Thoracic aorta (tissue), 2 donors: ENCODE measurements at places on chromosomes 4 and X. TPM values are rescaled to one million over a fixed set of nuclear protein-coding genes. Genes with fewer than 3 reads are reported as not detected.

Gene EFHC2
- not detected for total RNA-seq

Gene SPIN4
- 12.6 TPM for total RNA-seq

Gene ARMCX6
- total RNA-seq, result 3.9 TPM

Gene SLC4A4
- 1.8 TPM for total RNA-seq

Gene SLC6A8
- total RNA-seq, result 16.9 TPM

- H3K36me3 ChIP-seq, result no peaks in the 10 kb centered on the region
- H3K4me1 ChIP-seq, result no peaks in the 10 kb centered on the region
- no peak for DNase-seq
- H3K27ac ChIP-seq, result no peak overlapping the region
Measured at GRCh38 chrX:39372115-39372514, 570.9 kb downstream of the MID1IP1 start.

- no peaks in the 10 kb centered on the region for H3K36me3 ChIP-seq
- no peak overlapping the region for H3K4me3 ChIP-seq
- no peaks in the 10 kb centered on the region for H3K27me3 ChIP-seq
Measured at GRCh38 chr4:82517043-82517442, 44.7 kb downstream of the TMEM150C start.

GRCh38 chrX:50770702-50771101 is 43.3 kb downstream of the SHROOM4 start:
- H3K4me1 ChIP-seq, result no peaks in the 10 kb centered on the region
- no peak overlapping the region for H3K4me3 ChIP-seq
- no peaks in the 10 kb centered on the region for H3K36me3 ChIP-seq
- H3K27me3 ChIP-seq, result no peaks in the 10 kb centered on the region
- no peak overlapping the region for H3K27ac ChIP-seq

GRCh38 chrX:264634-265455 is 16.3 kb upstream of the PLCXD1 start:
- H3K27ac ChIP-seq, result no peak overlapping the region
- H3K27me3 ChIP-seq, result no peaks in the 10 kb centered on the region
- no peaks in the 10 kb centered on the region for H3K36me3 ChIP-seq
- no peak for DNase-seq
- no peaks in the 10 kb centered on the region for H3K4me1 ChIP-seq
- H3K4me3 ChIP-seq, result no peak overlapping the region

GRCh38 chrX:96703816-96704215 is 19.2 kb downstream of the DIAPH2 start:
- H3K4me3 ChIP-seq, result no peak overlapping the region
- no peaks in the 10 kb centered on the region for H3K36me3 ChIP-seq
- H3K27ac ChIP-seq, result peak overlapping the region; percentile 41
- H3K27me3 ChIP-seq, result no peaks in the 10 kb centered on the region
- DNase-seq, result no peak

GRCh38 chr4:89324671-89325070 is 17.1 kb upstream of the GPRIN3 start:
- H3K27ac ChIP-seq, result no peak overlapping the region
- H3K4me1 ChIP-seq, result no peaks in the 10 kb centered on the region
- no peak overlapping the region for H3K4me3 ChIP-seq
- no peaks in the 10 kb centered on the region for H3K27me3 ChIP-seq
- DNase-seq, result no peak
- no peaks in the 10 kb centered on the region for H3K36me3 ChIP-seq

GRCh38 chr4:169492436-169493163 is 119.8 kb downstream of the NEK1 start:
- H3K4me3 ChIP-seq, result no peak overlapping the region
- no peaks in the 10 kb centered on the region for H3K27me3 ChIP-seq
- no peak for DNase-seq
- H3K27ac ChIP-seq, result no peak overlapping the region

DNA sequence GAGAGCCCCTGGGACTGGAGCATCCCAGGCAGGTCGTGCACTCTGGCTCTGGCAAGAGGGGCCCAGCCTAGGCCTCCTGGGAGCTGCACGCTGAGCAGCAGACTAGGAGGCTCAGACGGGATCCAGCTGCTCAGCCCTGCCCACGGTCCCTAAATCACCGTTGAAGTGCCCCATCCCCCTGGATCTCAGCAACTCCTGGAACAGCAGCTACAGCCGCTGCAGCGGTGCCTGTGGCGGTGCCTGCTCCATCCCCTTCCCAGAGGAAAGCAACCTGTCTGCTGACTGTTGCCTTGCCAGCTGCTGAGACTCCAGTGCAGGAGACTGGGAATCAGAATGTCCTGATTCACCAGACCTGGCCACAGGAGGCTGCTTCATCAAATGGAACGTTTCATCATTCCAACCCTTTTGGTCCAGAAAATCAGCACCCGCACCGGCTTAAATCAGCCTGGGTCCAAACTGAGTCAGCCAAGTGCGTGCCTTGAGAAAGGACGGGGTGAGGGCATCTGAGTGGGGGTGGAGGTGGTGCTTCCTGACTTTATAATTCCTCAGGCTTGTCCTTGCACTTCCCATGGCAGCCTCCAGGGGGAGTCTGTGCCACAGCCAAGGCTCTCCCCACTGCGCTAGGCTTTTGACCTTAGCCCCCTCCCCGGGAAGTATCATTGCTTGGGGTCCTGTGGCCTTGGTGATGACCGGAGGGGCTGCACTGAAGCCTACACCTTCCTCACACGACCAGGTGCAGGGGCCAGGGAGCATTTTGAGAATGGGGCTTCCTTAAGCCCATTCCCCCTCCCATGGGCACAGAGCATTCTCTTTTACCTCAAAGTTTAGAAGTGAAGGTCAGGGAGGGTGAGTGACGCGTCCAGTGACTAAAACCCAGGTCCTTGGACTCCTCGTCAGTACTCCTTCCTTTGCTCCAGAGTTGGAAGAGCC is 6.5 kb downstream of the ZNF185 start:
- H3K27ac ChIP-seq, result no peak overlapping the region
- no peaks in the 10 kb centered on the region for H3K4me1 ChIP-seq
- no peaks in the 10 kb centered on the region for H3K27me3 ChIP-seq
- no peak overlapping the region for H3K4me3 ChIP-seq

DNA sequence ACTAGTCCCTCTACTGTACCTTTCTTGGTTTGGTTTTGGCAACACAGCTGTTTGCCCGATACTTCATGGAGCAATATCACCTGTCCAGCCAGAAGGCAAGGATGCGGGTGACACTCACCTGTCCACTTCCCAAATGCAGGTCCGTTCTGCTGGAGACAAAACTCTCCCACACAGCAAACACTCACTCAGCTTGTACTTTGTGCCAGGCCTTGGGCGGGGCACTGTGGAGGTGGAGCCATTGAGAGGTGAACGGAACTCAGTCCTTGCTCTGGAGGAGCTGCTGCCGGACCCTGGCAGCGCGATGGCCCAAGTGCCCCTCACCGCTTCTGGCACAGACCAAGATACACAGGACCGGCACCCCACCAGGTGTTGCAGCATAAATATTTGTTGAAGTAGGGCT is 15.3 kb upstream of the HMGB3 start:
- DNase-seq, result no peak
- H3K27me3 ChIP-seq, result no peaks in the 10 kb centered on the region
- H3K27ac ChIP-seq, result no peak overlapping the region
- no peaks in the 10 kb centered on the region for H3K36me3 ChIP-seq
- no peak overlapping the region for H3K4me3 ChIP-seq

GRCh38 chrX:115968436-115969252 is 201.9 kb upstream of the AGTR2 start:
- no peak overlapping the region for H3K27ac ChIP-seq
- no peak for DNase-seq
- no peaks in the 10 kb centered on the region for H3K36me3 ChIP-seq
- no peaks in the 10 kb centered on the region for H3K4me1 ChIP-seq
- H3K4me3 ChIP-seq, result peak overlapping the region; percentile 77

- no peaks in the 10 kb centered on the region for H3K27me3 ChIP-seq
- no peak overlapping the region for H3K4me3 ChIP-seq
- no peak overlapping the region for H3K27ac ChIP-seq
- no peak for DNase-seq
- no peaks in the 10 kb centered on the region for H3K36me3 ChIP-seq
Measured at GRCh38 chrX:24594501-24594900, 52.6 kb downstream of the PCYT1B start.

GRCh38 chr4:3681191-3681590 is 85.0 kb upstream of the ADRA2C start:
- no peak for DNase-seq
- H3K4me3 ChIP-seq, result no peak overlapping the region
- no peaks in the 10 kb centered on the region for H3K36me3 ChIP-seq
- no peak overlapping the region for H3K27ac ChIP-seq

- H3K36me3 ChIP-seq, result peaks cover 10% of the 10 kb centered on the region
- no peak overlapping the region for H3K27ac ChIP-seq
- H3K4me1 ChIP-seq, result no peaks in the 10 kb centered on the region
- no peak for DNase-seq
- no peak overlapping the region for H3K4me3 ChIP-seq
Measured at GRCh38 chrX:2388669-2389068, 112.1 kb downstream of the DHRSX start.

DNA sequence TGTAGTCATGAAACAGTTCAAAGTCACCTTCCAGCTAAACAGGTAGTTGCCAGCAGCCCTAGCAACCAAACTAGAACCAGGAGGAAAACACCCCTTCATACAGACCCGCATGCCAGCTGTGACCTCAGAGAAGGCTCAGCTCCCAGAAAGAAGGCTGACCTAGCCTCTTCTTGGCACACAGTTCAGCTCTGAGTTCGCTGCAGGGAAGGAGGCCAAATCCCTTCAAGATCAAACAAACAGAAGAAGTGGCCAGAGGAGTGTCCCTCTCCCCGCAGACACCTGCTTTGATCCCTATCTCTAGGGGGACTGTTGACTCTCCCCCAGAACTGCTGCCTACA is 56.0 kb downstream of the HADH start:
- no peak overlapping the region for H3K27ac ChIP-seq
- no peak overlapping the region for H3K4me3 ChIP-seq
- no peaks in the 10 kb centered on the region for H3K36me3 ChIP-seq
- H3K27me3 ChIP-seq, result no peaks in the 10 kb centered on the region

GRCh38 chr4:115501656-115502055 is 388.2 kb upstream of the NDST4 start:
- no peak overlapping the region for H3K4me3 ChIP-seq
- H3K4me1 ChIP-seq, result no peaks in the 10 kb centered on the region
- no peaks in the 10 kb centered on the region for H3K36me3 ChIP-seq
- no peak overlapping the region for H3K27ac ChIP-seq
- DNase-seq, result no peak

- peaks cover 20% of the 10 kb centered on the region for H3K4me1 ChIP-seq
- no peak for DNase-seq
- H3K27me3 ChIP-seq, result no peaks in the 10 kb centered on the region
- H3K36me3 ChIP-seq, result no peaks in the 10 kb centered on the region
- H3K4me3 ChIP-seq, result peak overlapping the region; percentile 37
- H3K27ac ChIP-seq, result peak overlapping the region; percentile 81
Measured at GRCh38 chrX:67781132-67781531, 237.3 kb downstream of the AR start.

DNA sequence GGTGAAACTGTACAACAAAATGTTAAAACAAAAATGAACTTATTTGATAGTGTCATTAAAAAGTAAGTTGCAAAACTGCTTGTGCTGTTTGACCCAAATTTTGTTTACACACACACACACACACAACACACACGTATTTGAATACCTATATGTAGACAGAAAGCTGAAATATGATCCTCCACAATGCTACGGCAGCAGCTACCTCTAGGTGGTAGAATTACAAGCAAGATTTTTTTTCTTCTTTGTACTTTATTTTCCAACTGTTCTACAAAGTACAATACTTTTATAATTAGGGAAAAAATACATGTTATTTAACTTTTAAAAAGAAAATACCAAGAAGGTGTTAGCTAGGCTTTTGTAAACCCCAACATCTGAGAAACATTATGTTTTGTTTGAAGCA is 1.2 kb downstream of the CYTL1 start:
- no peak overlapping the region for H3K27ac ChIP-seq
- DNase-seq, result no peak

GRCh38 chr4:76301068-76301774 is 5.3 kb upstream of the STBD1 start:
- no peak overlapping the region for H3K4me3 ChIP-seq
- no peaks in the 10 kb centered on the region for H3K27me3 ChIP-seq
- no peaks in the 10 kb centered on the region for H3K36me3 ChIP-seq

- H3K27ac ChIP-seq, result no peak overlapping the region
- no peaks in the 10 kb centered on the region for H3K4me1 ChIP-seq
- no peak overlapping the region for H3K4me3 ChIP-seq
- H3K27me3 ChIP-seq, result no peaks in the 10 kb centered on the region
Measured at GRCh38 chr4:1554876-1555265, 129.2 kb downstream of the FAM53A start.

DNA sequence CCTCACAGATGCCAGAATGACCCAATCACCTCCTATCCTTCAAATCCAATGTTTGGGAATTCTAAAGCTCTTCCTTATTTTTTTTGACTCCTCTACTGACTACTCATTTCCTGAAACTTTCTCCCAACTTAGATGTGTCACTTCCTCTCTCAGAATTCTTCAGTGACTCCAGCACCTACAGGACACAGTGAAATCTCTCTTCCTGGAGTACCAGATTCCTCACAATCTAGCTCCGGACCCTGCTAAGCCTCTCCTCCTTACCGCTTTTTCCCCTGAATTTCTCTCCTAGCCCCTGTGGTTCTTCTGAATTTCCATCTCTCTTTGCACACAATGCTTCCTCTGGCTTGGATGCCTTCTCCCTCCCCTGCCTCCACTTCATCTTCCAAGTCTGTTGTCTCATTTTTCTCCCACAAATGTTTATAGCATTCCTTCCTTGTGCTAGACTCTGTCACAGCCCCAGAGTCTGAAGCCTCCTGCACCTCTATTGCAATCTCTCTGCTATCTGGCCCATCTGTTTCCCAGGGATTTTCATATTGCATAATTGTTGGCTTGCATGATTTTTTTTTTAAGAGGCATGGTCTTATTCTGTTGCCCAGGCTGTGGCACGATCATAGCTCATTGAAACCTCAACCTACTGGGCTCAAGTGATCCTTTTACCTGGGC is 80.1 kb downstream of the ANAPC4 start:
- DNase-seq, result no peak
- no peak overlapping the region for H3K27ac ChIP-seq
- H3K27me3 ChIP-seq, result no peaks in the 10 kb centered on the region
- no peaks in the 10 kb centered on the region for H3K36me3 ChIP-seq

DNA sequence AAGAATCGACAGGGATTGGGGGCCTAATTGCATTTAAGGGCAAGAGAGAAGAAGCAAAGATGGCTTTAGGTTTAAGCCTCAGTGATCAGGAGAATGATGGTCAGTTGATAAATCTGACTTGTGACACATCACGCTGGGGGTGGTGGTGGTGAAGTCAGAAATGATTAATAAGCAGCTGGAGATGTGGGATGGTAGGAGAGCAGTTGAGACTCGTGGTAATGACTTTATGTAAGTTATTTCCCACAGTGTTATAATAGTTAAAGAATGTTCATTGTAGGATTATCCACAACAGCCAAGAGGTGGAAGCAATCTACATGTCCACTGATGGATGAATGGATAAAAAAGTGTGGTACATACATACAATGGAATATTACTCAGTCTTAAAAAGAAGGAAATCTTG is 178.9 kb upstream of the GPC4 start:
- no peaks in the 10 kb centered on the region for H3K4me1 ChIP-seq
- no peak overlapping the region for H3K4me3 ChIP-seq
- H3K27me3 ChIP-seq, result no peaks in the 10 kb centered on the region
- DNase-seq, result no peak
- no peaks in the 10 kb centered on the region for H3K36me3 ChIP-seq
- no peak overlapping the region for H3K27ac ChIP-seq
